ENCODE measurements at places on chromosomes 6 and 20. TPM values are rescaled to one million over a fixed set of nuclear protein-coding genes. Genes with fewer than 3 reads are reported as not detected.
A peak's percentile ranks its signal among the peaks of the same experiment; 100 is the strongest.

Gene LY6G6D
- 3.1 TPM for total RNA-seq

- DNase-seq, result no peak
Observed at GRCh38 chr6:55877283-55877682, 1.9 kb upstream of the BMP5 start.

- peak; percentile 60 for DNase-seq
Observed at GRCh38 chr6:112337209-112337638, 9.9 kb upstream of the RFPL4B start.

Gene SASH1
- total RNA-seq, result 92.2 TPM

DNA sequence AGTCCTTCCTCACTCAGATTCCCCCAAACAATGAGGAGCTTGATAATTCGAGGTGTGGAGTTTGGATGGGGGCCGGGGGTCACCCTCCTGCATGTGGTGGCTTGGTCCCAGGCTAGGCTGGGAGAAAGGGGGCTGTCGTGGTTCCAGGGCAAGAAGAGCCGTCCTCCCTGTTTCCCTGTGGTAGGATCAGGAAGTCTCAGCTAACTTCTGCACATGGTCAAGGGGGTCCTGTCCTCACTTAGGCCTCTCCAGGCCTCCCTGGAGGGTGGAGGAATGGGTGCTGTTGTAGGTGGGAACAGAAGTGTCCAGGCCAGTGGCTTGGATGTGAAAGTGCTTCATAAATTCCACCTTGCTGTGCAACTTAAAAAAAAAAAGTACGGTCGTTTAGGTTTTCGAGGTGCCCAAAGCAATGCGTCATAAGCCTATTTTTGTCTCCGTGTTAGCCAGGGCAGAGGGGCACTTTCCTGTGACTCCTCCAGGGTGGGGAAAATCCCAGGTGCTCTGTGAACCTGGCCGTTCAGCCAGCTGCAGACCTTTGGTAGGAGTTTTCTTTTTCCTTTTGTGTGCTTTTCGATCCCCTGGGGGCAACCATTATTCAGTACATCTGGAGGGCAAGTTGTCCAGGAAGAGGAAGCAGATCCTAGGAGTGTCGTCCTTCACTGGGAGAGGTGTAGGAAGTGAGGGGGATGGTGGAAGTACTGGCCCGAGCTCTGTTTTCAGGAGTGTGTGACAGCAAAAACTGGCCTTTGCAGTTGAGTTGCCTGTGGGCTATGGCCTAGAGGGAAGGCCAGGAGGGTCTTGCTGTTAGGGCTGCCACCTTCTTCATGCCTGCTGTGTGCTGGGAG lies 9.6 kb downstream of the IGF2R start:
- no peak for DNase-seq

Gene SCRT2
- not detected for total RNA-seq

DNA sequence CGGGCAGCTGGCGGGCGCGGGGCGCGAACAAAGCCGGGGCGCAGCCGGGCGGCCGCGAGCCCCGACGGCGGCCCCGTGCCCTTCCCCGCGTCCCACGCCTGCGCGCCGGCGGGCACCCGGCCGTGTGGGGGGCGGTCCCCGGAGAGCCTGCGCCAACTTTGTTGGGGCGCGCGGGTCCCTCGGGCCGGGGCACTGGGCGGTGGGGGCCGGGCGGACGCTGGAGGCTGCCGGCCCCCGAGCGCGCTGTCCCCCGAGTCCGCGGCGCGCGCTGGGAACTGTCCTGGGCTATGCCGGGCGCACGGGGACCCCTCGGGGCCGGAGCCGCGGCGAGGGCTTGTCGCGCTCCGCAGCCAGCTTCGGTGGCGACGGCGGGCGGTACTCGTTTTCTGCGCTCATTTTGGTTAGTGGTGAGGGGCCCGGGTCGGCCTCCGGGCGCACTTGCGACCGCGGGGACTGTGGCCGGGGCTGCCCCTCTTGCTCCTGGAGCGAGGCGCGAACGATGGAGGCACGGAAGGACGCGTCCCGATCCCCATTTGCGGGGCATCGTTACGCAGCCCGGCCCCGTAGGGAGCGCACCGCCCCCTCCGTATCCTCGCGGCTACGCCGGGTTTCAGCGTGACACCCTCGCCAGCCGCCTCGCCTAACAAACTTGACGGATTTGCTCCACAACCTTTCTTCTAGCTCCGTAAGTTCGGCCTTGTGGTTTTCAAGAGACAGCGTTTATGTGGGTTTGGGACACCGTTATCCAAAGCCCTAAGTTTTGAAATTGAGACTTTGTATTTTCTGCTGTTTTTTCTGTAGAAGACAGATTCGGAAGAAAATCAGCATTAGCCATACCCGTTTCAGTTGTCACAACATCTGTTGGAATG lies 622 bp downstream of the SS18L1 start:
- no peak for DNase-seq

Gene RUNX2
- total RNA-seq, result 2.4 TPM

Gene CRISP1
- not detected for total RNA-seq

Gene ADGRB3
- total RNA-seq, result 29.4 TPM

DNA sequence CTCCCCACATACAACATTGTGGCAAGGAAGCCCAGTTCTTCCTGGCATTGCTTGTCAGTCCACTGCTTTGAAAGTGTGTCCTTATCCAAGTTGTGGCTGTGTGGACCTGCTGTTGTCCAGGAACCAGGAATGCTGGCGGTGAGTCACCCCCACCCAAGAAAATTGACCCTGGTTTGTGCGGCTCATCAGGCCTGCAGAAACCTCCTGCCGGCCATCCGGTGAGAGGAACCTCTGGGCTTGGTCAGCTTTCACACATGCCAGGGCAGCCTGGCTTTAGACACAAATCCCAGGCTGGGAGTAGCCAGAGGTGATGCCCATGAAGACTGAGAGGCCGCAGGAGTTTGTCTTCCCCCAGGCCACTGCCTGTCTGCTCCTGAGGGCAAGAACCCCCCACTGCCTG lies 223.6 kb downstream of the TTLL2 start:
- no peak for DNase-seq

Gene RAMACL
- total RNA-seq, result 6.0 TPM

GRCh38 chr6:105041880-105042279 lies 85.0 kb downstream of the LIN28B start:
- DNase-seq, result no peak

GRCh38 chr6:107830060-107830459 lies 5.9 kb upstream of the SCML4 start:
- DNase-seq, result no peak

DNA sequence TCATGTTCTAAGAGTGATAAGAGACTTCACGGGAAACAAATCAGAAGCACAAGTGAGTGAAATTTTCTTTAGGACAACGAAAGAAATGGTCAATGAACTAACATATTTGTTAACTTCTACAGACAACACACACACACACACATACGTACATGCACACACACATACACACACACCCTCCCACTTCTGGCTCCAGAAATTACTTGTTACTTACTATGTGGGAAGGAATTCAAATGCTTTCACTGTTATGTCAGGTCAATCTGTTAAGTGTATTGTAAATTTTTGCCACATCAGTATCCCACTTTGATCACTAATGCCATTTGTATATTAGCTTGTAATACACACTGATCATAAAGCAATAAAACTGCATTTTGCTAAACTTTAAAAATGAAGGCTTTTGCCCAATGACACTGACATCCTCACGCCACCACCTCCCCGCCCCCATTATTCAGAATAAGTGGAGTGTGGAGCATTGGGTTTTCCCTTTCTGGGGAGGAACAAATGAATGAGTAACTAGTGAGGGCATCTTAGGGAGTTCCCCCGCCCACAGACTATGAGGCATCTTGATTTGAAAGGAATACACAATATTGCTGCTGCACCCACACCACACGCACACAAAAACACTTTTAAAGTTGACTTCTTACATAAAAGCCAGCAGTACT lies 76.2 kb downstream of the ATXN1 start:
- no peak for DNase-seq

Gene PAK5
- 0.48 TPM for total RNA-seq

DNA sequence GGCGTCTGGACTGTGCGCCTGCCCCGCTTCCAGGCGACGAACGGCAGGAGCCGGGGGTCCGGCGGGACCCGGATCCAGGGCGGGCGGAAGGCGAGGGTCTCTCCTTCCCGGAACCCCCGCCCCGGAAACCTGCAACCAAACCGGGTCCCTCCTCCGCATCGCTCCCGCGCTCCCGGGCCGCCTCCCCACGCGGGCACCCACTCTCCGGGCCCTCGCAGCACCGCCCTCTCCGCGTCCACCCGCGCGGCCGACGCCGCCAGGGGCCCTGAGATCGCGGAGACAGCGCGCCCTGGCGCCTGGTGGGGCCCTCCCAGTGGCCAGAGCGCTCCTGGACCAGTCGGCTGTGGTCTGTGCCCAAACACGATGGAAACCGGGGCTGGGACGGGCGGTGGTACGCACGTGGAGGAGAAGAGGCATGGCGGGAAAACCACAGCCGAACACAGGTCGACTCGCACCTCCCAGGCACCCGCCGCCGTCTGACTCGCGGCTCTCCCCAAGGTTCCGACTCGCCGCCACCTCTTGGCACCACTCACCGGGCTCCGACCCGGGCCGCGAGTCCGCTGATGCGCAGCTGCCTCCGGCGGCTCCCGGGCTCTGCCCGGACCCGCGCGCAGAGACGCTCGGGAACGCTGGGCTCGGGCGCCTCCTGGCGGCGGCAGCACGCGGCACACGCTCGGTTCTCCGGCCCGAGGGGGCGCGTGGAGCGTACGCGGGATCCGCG lies 7.9 kb downstream of the NKX2-2 start:
- no peak for DNase-seq

DNA sequence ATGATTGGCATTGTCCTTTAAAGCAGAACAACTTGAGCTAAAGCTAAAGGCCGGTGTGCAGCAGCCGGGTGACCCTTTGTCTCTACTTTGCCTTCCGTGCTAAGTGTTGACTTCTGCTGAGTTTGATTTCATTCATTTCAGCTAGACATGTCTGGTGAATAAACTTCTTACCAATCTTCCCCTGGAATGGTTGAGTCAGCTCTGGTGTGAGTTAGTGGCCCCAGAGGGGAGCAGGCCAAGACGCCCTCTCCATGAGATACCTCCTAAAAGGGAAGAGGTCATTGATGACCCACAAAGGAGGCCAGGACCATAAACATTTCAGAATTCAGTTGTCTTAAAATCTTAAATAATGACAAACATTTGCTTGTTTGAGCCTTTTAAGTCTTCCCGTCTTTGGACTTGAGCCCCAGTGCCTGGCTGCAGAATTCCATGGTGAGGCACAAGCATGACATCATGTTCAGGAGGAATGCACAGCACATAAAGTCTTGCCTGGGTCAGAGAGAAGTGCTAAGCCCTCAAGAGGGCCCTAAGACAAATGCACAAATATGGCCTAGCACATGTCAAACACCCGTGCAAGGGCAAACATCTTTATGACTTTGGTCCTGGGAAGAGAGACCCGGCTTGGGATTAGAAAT lies 96.3 kb upstream of the NEDD9 start:
- no peak for DNase-seq

DNA sequence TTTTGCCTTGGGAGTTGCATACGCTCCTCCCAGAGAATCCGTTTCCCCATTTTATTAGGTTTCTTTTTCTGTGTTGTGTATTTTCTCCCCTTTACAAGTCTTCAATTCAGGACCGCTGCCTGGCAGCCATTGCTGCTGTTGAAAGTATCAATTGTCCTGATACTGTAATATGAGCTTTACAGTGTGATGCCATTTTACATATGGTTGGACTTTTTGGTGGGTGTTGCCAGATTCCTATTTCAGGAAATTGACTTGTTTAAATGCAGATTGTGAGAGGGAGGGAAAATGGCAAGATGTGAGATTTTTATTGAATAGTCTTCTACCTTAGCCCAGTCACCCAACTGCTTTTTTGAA lies 1.2 kb downstream of the PANK2 start:
- no peak for DNase-seq

- DNase-seq, result no peak
Observed at GRCh38 chr6:78768271-78768670, 99.1 kb upstream of the IRAK1BP1 start.

DNA sequence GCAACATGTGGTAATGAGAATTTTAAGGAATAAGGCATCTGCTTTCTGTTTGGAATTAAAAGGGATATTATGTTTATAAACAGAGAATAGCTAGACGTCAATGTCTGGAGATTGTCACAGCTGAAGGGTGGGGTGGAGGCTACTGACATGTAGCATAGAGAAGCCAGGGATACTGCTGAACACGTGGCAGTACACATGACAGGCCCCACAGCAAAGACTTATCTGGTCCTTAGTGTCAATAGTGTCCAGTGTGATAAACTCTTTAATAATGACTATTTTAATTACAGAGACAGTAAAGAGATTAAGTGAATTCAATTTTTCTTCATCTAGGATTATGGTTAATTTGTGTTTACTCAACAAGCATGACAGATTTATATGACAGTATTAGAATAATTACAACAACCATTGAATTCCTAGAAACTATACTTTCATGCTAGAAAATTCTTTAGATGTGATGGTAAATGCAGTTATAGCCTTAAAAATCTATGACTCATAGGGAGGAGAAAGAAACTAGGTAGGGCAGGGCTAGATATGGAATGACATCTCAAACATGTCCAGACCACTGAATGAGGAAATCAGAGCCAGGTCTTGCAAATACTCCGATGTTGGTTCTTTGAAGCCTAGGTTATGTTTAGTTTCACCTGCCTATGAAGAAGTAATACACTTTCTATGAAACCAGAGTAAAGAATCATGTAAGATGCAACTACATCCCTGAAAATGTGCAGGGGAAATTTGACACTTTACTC lies 399.5 kb downstream of the PHF3 start:
- no peak for DNase-seq

Gene ETV7
- total RNA-seq, result 0.79 TPM

DNA sequence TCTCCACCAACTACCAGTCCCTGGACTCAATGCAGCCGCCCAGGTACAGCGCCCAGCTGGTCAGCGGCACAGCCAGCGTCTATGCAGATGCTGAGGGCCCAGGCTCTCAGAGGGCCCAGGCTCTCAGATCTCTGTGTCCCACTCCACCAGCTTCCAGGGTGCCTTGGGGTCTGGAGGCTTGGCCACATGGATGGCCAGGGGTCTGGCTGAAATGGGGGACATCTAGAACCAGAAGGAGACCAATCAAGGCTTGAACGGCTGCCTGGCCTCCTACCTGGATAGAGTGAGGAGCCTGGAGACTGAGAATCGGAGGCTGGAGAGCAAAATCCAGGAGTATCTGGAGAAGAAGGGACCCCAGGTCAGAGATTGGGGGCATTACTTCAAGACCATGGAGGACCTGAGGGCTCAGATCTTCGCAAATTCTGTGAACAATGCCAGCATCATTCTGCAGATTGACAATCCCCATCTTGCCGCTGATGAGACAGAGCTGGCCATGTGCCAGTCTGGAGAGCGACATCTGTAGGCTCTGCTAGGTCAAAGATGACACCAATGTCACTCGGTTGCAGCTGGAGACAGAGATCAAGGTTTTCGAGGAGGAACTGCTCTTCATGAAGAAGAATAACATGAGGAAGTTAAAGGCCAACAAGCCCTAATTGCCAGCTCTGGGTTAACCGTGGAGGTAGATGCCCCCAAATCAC lies 44.1 kb upstream of the GRM4 start:
- DNase-seq, result no peak

DNA sequence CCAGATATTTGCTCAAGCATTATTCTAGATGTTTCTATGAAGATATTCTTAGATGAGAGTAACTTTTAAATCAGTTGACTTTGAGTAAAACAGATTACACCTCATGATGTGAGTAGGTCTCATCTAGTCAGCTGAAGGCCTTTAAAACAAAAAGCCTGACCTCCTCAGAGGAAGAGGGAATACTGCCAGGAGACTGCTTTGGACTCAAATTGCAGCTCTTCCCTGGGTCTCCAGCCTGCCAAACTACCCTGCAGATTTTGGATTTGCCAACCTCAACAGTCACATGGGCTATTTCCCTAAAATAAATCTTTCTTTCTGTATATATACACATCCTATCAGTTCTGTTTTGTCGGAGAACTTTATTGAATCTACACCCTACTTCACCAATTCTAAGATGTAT lies 182.5 kb upstream of the TENT5A start:
- no peak for DNase-seq

All from urinary bladder (tissue), 4 donors.